IMR-90 (cell line): ENCODE measurements at places on chromosomes 3 and 15.

- DNase-seq: no peak
These were observed 6.9 kb downstream of the ACVR2B start for GRCh38 chr3:38460377-38461270.

DNA sequence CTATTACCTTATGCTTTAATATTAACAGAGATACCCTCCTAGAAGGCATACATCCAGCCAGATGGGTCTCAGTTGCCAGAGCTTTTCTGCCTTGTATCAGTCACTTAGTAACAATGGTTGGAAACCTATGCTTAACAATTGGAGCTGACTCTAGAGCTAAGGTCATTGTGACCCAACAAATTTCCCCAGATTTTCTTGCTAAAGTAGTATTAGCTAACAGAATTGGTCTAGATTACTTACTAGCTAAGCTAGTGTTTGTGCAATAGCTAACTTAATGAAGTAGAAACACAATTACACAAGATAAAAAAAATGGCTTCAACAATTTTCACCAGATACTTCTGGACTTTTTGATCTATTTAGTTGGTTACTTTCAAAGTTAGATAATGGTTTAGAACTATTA is 236.9 kb downstream of the NSUN3 start:
- no peak for DNase-seq

DNA sequence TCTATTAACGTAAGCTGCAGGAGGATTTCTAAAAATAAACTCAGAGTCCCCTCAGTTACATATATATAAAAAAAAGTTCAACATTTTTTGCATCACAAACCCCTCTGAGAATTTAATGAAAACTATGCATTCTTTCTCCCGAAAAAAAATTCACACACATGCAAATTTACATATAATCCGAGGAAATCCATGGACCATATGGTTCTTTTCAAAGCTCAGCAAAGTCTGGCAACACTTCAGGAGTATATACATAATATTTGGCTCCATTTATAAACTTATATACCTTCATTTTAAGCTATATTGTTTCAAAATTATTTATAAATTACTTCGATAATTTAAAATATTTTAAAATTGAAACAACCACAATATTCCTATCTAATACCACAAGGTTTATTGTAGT is 140.7 kb upstream of the PLXND1 start:
- DNase-seq: no peak

DNA sequence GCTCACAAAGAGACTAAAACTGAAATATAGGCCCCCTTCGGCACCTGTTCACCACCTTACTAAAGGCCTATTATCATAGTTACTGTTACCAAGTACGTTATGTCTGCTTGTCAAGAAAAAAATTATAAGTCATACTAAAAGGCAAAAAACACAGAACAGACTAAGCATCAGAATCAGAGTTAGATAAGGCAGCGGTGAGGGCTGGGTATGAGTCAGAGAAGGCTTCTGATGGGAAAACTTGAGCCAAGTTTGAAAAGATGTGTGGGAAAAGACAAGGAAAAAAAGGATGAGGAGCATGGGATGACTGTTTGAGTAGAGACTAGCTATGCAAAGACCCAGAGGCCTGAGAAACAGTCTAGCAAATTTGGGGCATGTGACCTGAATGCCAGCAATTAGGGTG is 387.2 kb upstream of the SGO1 start:
- DNase-seq: peak; percentile 83

GRCh38 chr15:66126031-66126441 is 127.5 kb downstream of the MEGF11 start:
- no peak for DNase-seq

DNA sequence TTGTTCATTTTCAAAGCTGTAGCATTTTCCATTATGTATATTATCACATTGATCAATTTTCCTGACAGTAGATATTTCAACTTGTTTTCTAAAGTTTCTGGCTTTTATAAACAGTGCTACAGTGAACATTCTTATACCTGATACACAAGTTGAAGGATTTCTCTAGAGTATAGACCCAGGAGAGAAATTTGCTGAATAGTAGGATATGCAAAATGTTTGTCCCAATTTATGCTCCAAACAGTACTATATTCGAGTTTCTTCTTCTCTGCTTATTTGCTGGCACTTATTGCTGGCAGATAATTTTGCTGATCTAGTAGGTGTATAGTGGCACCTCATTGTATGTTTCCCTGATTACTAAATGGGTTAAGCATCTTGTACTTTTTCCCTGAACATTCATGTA is 117.2 kb upstream of the CHRM5 start:
- no peak for DNase-seq

DNA sequence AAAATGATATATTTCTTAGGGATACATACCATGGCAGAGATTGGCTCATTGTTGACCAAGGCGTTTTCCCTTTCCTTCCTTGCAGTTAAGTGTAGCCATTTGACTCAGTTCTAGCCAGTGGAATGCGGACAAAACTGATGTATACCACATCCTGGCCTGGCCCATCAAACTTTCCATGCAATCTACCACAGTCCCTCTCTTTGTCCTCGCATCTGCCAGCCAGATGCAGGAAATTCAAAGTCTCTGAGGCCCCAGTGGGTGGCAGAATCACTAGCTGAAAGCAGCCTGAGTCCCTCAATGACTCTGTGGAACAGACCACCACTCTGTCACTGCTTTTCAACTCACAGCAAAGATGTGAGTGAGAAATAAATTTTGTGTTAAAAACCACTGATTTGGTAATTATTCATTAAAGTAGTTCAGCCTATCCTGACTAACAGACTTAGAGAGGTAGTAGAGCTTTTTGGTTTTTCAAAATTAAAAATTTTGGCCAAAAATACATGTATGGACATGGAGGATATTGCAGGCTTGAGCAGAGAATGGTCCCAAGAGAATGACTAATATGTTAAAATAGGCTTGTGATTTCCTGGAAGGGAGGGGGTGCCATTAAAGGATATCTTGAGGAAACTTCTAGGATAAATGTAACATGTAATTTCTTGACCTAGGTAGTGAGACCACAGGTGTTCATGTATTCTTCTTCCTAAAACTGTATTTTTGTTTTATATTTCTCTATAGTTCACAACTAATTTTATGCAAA is 10.9 kb downstream of the LRRFIP2 start:
- peak; percentile 82 for DNase-seq

- DNase-seq: peak; percentile 73
These were observed 692 bp downstream of the PSMD2 start for GRCh38 chr3:184299488-184300377.

- DNase-seq: no peak
These were observed 69.3 kb downstream of the ARPP21 start for GRCh38 chr3:35708394-35709271.

DNA sequence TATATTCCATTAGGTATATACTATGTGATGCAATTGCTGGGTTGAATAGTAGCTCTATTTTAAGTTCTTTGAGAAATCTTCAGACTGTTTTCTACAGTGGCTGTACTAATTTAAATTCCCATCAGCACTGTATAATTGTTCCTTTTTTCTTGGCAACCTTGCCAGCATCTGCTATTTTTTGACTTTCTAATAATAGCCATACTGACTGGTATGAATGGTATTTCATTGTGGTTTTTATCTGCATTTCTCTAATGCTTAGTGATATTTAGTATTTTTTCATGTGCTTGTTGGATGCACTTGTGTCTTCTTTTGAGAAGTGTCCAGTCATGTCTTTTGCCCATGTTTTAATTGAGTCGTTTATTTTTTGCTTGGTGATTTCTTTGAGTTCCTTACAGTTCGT is 145.1 kb upstream of the PLSCR5 start:
- peak; percentile 0 for DNase-seq

DNA sequence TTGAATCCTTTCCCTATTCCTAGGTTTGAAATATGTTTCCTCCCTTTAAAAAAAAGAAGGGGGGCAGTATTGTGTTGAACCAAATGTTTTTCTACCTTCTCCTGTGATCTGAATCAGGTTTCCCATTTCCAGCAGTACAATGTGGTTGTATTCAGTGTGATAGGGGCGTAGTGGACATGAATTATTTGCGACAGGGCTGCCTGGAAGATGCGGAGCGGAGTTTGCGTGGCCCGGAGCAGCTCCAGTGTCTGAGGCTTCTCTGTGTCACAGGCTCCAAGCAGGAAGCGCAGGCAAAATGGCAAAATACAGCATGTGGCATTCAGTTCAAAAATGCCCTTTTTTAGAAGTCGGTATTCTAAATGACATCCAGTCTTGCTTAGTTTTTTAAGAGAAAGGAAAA is 154.4 kb downstream of the PGPEP1L start:
- DNase-seq: peak; percentile 93

DNA sequence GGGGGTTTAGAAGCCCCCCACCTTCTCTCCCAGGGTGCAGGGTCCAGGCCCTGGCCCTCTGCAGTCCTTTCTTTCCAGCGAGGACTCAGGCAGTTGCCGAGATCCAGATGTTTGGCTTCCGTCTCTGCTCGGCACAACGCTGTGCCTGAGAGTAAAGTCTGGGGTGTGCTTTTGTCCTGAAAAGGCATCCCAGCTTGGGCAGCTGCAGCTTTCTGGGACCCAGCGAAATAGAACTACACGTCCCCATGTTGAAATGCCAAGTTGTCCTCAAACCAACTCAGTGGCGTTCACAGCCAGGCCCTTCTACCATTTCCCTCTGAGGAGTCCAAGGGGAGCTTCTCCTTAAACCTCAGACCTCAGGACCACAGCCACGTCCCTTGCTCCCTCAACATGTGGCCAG is 23.1 kb downstream of the FGD5 start:
- DNase-seq: no peak

GRCh38 chr15:71249986-71250385 is 134.7 kb downstream of the THSD4 start:
- DNase-seq: no peak

DNA sequence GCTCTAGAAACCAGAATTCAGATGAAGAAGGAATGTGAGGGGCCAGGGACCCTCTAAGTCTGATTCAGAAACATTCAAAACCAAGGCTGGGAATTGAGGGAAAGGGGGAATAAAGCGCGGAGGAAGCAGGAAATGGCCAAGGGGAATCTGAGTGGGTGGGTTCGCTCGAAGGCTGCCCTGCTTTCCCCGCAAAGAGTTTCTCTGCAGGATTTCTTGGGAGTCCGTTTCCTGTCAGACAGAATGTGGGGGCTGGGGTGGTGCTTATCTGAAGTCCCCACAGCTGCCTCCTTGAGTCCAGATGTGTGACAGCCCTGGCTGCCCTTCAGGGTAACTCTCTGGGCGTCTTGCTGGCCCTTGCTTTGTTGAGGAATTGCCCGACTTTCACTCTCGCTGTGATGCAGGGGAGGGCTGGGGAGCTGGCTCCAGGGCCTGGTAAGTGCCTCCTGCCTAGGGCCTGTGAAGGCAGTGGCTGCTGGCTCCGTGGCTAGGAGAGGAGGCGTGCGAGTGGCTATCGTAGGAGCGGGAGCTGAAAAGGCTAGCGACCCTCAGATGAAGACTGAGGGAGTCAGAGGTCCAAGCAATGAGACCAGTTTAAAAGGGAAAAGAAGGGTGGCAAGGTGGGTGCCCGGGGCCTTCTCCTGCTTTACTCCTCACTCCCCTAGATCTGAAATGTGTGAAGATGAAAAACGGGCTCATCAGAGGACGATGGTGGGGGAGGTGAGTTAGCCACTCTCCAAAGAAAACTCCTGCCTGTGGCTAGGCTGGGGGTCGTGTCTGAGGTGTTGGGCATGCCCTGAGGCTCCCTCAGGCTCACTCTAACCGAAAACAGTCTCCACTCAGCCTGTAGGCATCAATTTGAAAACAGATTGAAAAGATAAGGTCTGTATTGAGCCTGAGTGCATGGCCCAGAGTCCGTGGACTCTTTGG is 143.9 kb upstream of the UMPS start:
- DNase-seq: no peak

DNA sequence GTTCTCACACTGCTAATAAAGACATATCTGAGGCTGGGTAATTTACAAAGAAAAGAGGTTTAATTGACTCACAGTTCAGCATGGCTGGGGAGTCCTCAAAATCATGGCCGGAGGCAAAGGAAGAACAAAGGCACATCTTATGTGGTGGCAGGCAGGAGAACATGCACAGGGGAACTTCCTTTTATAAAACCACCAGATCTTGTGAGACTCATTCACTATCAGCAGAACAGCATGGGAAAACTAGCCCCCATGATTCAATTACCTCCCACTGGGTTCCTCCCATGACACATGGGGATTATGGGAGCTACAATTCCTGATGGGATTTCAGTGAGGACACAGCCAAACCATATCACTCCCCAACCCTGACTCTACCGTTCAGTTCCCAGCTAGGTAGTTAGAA is 59.7 kb upstream of the MINAR1 start:
- DNase-seq: no peak

DNA sequence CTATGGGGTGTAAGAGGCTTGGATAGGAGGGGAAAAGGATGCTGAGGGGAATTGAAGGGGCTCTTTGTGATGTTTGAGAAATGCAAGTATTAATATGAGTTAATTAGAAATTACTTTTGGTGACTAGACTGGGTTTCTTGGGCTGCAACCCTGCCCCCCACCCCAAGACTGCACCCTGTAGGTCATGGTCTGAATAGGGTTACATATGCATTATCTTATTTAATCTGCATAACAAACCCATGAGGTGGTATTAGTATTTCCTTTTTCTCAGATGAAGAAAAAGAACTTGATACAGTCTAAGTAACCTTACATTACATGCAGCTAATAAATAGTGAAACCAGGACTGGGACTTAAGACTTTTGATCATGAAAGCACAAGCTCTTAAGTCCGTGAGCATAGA is 5.6 kb upstream of the ZBTB38 start:
- DNase-seq: no peak

DNA sequence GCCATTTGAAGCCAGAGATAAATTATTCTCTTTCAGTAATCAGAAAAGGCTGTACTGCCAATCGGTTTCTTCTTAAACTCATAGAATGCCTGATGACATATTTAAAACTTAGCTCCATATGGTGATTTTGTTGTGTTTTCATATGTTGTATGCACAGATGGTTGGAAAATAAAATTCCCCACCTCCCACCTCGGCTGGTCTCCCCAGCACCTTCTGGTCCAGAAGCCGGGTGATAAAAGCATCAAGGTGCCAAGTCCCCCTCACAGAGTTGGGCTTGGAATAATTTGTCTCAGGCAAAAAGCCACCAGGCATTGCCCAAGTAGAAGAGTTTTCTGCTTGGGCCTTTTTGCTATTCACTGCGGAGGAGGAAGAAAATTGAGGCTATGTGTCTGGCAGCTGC is 18.4 kb downstream of the LARS2 start:
- DNase-seq: no peak

GRCh38 chr3:140019946-140020345 is 85.0 kb downstream of the CLSTN2 start:
- no peak for DNase-seq

GRCh38 chr3:13610006-13610570 is 61.2 kb downstream of the FBLN2 start:
- no peak for DNase-seq

GRCh38 chr3:45109771-45110508 is 36.2 kb downstream of the CDCP1 start:
- DNase-seq: no peak

DNA sequence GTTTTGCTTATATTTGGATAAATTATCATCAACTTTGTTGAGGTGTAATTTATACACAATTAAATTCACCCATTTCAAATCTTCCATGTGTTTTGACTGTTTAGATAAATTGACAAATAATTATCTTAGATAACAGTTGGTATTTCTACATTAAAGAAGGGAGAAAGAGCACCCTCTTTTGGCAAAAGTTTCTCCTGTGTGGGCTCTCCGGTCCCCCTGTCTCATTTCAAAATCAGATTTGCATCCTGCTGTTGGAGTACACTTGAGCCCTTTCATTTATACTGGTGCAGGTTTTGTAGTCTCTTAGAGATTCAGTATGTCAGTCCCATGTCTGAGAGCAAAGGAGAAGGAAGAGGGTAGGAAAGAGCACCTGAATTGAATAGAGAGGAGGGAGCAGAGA is 49.4 kb downstream of the NKIRAS1 start:
- no peak for DNase-seq
